ENCODE measurements at places on chromosomes 2 and 18.

DNA sequence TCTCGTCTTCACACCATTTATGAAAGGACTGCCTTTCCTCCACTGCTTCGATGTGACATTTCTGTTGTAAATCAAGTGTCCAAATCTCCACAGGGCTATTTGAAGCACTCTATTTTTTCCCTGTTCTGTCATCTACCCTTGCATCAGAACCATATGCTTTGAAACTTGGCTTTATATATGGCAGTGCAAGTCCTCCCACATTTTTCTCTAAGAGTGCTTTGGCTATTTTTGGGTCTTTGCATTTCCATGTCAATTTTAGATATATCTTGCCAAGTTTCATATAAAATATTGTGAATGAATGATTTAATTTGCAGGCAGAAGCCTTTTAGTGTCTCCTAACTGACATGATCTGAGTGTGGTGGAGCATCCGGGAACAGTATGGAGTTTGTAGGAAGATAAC is 37.8 kb upstream of the CBLN2 start:
- DNase-seq: no peak

DNA sequence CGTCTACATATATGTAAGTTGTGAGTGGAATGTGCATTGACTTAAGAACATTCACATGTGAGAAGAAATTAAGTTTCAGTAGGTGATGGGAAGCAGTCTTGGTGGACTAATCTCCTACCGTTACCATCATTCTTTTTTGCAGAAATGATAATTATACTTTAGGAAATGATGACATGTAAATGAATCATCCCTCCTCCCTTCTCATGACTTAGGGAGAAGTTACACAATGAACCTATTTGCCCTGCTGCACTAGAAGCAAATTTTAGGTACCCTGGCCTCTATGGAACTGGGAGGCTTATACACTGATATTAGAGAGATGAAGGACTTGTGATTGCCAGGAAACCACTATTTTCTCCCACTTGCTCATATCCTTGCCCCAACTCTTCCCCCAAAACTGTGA is 214.2 kb downstream of the CALCRL start:
- no peak for DNase-seq

DNA sequence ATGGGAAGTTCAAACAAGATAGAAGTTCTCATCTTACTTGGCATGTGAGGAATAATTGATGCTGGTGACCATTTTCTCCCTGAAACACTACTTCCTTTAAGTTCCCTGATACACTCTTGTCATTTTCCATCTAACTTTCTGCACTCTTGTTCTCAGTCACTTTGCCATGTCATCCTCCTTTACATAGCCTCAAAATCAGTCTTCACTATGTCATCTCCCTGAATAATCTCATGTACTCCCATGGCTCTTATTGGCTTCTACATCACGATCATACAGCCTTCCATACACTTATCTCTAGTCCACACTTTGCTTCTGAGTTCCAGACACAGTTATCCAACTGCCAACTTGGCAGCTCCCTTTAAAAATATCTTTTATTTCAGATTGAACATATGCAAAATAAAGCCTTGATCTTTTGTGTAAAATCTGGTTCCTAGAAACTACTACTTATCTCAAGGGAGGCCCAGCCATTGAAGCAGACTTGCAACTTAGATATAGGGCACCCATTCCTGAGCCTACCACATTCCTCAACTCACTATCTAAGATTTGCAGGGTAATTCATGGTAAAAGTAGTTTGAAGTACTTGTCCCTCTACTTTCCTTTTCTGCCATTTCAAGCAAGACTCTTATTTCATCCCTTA is 1070.2 kb upstream of the NXPH2 start:
- no peak for DNase-seq

- DNase-seq: no peak
These were observed 102.3 kb downstream of the SPTBN1 start for GRCh38 chr2:54558188-54559005.

GRCh38 chr2:74011246-74011645 is 26.5 kb downstream of the TET3 start:
- DNase-seq: no peak
